T follicular helper cell (primary cell): ENCODE measurements at places on chromosomes 1 and 21.

DNA sequence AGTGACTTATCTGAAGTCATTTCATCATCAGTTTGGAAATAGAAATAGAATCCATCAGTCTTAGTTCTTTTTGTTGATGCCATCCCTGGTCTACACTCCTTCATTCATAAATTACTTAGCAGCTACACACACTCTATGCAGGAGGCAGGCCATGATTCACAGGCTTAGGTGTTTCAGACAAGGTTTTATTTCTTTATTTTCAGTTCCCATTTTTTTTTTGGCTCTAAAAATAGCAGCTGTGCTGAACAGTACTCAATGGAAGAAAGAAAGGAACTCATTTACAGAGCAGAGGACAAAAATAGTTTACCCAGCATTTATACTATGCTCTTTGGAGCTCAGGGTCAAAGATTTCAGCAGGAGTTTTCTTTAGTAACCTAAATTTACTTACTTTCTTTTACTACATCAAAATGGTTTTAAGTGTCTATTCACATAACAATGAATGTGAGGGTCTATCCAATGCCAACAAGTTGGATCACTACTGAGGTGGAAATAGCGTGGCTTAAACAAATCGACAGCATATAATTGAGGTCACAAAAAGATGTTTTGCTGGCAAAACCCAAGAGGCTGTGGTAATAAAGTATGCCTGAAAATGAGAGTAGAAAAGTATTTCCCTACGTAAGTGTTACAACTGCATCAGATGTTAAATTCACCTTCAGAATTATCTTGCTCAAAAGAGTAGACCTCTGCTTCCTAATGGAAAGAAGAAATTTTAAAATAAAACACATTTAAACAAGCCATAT is 7.7 kb downstream of the KRTAP19-8 start:
- no peak for DNase-seq

DNA sequence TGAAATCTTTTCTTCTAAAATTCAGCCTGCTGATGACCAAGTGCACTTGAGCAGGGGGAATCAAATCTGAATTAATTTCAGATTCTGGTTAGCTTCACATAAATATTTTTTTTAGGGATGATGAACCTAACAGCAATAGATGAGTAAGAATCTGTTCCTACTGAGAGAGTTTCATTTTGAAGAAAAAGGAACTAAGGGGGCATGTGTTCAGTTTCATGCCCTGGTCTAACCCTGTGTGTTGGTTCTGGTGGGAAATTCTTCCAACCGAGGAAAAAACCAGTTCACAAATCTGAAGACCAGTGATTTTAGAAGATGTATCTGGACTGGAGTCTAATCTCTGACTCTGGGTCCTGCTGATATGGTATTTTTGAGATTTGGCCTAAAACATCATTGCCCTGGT is 13.7 kb downstream of the SELL start:
- no peak for DNase-seq

- no peak for DNase-seq
These were observed 1.4 kb downstream of the TARBP1 start for GRCh38 chr1:234477386-234478151.

- no peak for DNase-seq
These were observed 38.2 kb downstream of the ETS2 start for GRCh38 chr21:38843806-38844503.

DNA sequence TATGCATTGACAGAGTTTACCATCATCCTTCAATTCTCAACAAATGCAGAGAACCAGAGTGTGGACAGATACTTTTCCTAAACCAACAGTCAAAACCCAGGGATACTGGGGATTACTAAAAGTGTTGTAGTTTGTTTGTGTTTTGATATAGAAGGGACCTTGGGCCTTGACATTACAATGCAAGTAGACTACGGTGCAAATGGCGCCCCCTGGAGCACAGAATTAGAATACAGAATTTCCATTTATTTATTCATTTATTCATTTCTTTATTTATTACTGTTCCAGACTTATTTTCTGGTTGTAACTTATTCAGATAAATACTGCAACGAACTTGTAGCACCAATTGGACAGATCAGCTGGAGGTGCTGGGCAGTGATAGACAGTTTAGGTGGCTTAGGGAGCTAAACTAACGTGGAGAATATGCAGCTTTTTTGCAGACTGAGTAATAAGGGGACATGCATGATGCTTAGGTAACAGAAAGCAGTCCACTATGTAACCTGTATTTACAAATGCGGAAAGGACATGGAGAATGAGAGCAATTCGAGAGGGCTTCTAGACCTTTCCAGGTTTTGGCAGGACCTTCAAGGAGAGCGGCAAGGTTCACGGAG is 42.6 kb downstream of the KIRREL1 start:
- DNase-seq, result no peak
